ENCODE measurements at places on chromosomes 2 and 18.

- no peak for DNase-seq
Measured at GRCh38 chr2:219408631-219409030, 9.5 kb upstream of the DES start.

- DNase-seq, result no peak
Measured at GRCh38 chr2:184174493-184175104, 423.7 kb upstream of the ZNF804A start.

- DNase-seq, result no peak
Measured at GRCh38 chr18:61591253-61591652, 258.0 kb downstream of the CDH20 start.

DNA sequence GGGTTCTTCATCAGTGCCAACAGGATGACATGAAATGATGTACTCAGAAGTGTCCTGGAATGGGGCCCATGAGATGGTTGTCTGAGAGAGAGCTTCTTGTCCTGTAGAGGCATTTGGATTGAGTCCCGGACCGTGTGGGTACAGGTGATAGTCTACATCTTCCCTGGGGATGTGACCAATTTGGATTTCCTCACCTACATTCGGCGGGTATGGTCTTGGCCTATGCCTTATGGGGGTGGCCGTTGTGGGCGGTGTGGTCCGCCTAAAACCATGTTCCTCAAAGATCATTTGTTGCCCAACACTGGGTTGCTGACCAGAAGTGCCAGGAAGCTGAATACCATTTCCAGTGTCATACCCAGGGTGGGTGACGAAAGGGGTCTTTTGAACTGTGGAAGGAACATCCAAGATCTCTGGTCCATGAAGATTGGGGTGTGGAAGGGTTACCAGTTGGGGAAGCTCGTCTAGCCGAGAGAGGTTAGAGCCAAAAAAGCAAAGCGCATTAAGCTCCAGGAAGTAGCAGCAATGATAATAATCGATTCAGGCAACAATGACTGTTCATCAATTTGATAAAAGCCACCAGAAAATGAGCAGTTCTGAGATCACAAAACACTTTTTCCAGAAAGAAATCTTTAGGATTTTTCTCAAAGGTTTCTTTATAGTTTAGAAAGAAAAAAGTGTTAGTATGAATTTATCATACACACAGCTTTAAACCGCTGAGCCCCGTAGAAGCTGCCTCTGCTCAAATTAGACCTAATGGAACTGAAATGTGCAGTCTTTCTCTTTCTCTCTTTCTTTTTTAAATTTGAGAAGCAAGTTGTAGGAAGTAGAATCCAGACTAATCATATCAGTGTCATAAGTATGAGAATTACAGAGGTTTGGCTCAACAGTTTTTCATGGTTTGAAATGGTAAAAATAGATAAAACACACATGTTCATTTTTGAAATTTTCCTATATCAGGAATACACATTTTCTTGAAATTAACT lies 60.3 kb downstream of the ATIC start:
- DNase-seq, result no peak

DNA sequence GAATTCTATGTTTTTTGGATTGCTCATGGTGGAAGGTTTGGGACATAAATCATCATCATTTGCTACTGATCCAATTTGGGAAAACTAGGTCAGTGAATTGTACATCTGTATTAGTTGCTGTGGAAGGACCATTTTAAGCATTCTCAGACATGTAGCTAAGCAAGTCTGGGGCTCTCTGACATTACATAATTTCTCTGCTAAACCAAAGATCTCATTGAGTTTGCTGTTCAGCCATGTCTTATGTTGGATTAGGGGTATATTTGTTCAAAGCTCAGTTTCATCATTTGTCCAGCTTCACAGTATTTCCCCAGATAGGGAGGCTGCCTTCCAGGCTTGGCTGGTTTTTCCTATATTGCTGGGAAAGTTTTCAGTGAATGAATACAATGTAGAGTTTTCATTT lies 399.7 kb downstream of the MTX2 start:
- no peak for DNase-seq

- no peak for DNase-seq
Measured at GRCh38 chr2:100527440-100528015, 35.3 kb upstream of the PDCL3 start.

- no peak for DNase-seq
Measured at GRCh38 chr2:121558329-121558728, 27.6 kb downstream of the RNU4ATAC start.

DNA sequence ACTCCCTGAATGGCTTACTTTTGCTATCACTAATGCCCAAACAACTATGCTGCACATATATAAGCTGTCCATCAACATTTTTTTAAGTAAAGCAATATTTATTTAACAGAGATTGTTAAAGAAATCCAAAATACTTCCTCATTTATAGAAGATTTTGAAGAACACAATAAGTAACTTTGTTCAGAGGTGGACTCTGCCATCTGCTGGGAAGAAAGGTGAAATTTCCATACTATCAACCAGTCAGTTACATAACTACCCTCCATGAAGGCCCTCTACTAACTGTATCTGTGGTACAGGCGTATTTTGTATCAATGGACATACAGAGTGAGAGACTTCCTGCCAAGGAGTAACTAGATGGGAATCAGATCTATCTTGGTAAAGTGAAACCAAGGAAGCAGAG lies 106.0 kb downstream of the DTNB start:
- no peak for DNase-seq

DNA sequence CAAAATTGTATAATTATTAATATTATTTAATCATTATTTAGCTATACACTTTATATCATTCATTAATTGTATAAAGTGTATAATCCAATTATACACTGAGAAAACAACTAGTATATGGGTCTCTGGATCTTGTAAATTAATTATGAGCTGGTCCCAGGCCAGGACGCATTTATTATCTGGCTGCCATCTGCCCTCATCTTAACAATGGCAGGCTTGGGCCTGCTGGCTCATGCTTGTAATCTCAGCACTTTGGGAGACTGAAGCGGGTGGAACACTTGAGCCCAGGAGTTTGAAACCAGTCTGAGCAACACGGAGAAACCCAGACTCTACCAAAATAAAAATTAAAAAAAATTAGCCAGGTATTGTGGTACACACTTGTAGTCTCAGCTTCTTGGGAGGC lies 502.2 kb upstream of the NRXN1 start:
- DNase-seq, result no peak

DNA sequence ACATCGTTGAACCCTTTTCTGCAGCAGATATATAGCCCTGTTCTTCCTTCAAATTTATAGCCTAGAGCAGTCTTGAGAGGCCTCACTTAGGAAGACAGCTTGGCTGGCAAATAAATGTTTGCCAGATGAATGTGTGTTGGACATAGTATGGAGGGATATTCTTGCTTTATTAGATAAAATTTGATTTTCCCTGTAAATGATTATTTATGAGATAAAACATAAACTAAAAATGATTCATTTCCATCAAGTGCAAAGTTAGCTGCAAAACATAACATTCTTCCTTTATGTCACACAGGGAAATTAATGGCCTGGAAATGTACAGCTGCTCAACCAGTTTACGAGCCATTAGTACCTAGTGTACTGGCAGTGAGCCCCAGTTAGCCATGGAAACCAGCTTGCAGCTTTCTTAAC lies 82.5 kb downstream of the LIMS1 start:
- no peak for DNase-seq

- peak; percentile 23 for DNase-seq
Measured at GRCh38 chr18:25503567-25504081, 151.7 kb upstream of the ZNF521 start.

- DNase-seq, result no peak
Measured at GRCh38 chr2:14363976-14364375, 268.5 kb upstream of the LRATD1 start.

DNA sequence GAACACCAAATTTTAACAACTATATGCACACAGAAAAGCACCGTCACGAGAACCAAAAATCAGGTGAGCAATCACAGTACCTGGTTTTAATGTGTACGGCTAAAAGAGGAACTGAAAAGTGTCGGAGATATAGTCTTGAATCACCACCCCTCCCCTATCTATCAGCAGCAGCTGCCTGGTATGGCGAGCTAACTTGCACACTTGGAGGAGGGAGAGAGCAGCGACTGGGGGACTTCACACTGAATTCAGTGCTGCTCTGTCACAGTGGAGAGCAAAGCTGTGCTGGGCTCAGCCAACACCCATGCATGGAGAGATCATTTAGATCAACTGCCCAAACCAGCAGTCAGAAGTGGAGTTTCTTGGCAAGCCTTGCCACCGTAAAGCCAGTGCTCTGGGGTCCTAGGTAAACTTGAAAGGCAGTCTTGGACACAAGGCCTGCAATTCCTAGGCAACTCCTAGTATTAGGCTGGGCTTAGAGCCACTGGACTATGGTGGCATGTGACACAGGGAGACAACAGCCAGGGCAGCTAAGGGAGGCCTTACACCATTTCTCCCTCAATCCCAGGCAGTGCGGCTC lies 89.2 kb upstream of the CD226 start:
- DNase-seq, result no peak

- DNase-seq, result no peak
Measured at GRCh38 chr2:221752781-221753180, 180.7 kb upstream of the EPHA4 start.

GRCh38 chr2:16318474-16319195 lies 347.0 kb downstream of the CYRIA start:
- DNase-seq, result no peak

DNA sequence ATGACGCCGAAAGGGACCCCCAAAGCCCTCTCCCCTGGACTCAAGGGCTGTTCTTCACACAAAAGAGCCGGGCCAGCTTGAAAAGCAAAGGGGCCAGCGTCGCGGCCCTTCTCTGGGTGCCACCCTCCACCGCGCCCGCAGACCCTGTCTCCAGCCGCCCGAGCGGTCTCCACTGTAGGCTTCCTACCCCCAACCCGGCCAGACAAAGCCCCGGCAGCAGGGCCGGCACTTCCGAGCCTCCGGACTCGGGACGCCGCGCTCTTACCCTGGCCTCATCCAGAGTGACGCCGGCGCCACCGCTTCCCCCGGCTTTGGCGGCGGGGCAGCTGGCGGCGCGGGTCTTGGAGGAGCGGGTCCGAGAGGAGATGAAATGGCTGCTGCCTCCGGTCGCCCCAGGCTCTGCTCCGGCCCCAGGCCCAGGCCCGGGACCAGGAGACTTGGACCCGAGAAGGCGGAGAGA lies 603 bp downstream of the ATAD2B start:
- peak; percentile 70 for DNase-seq

- no peak for DNase-seq
Measured at GRCh38 chr2:189514104-189514503, 66.5 kb downstream of the SLC40A1 start.

- DNase-seq, result no peak
Measured at GRCh38 chr2:176160251-176160985, 3.3 kb downstream of the HOXD3 start.

GRCh38 chr2:29688429-29688828 lies 233.0 kb downstream of the ALK start:
- no peak for DNase-seq

- DNase-seq, result no peak
Measured at GRCh38 chr2:137950238-137950637, 14.0 kb upstream of the HNMT start.

DNA sequence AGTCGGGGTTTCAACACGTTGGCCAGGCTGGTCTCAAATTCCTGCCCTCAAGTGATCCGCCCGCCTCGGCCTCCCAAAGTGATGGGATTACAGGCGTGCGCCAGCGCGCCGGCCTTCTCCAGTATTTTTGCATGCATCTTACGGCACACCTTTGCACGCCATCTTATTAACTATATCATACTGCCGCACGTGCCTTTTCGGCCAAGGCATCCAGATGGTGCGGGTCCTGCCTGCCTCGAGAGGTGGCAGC lies 765 bp upstream of the ING5 start:
- no peak for DNase-seq

GRCh38 chr2:88626171-88627054 lies 851 bp downstream of the EIF2AK3 start:
- peak; percentile 31 for DNase-seq

- no peak for DNase-seq
Measured at GRCh38 chr2:211281430-211282073, 725.2 kb downstream of the CPS1 start.

DNA sequence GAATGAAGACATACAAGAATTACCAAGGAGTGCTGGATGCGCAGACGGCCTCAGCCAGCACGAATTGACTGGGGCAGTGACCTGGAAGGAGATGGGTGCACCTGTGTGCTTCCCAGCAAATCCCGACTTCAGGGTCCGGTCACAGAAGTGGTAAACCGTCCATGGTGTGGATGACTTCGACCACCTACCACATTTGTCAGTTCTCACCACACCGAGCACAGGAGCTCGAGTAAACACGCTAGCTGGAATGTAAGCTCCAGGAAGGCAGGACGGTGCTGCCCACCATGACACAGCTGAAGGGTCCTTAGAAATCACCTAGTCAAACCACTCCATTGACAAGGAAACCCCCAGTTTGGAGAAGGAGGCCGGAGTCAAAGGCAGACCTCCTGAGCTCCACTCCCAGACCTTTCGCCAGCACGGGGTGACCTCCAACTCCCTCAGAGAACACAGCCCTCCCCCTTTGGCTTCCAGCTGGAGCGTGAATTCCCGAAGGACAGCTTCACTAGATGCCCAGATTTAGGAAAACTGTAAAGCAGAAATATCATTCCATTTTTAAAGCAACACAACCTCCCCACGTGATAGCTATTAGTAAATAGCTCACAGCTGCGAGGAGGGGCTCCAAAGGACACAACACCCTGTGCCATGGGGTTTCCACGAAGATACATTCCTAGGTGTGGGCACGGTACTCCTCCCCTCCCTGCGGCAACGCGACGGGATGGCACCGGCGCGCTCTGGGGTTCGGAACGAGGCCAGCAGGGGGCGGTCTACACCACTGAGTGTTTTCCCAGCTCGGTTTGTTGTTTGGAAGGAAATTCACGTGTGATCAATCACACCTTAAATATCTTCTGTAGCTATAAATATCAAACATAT lies 34.1 kb upstream of the GNAL start:
- peak; percentile 9 for DNase-seq

DNA sequence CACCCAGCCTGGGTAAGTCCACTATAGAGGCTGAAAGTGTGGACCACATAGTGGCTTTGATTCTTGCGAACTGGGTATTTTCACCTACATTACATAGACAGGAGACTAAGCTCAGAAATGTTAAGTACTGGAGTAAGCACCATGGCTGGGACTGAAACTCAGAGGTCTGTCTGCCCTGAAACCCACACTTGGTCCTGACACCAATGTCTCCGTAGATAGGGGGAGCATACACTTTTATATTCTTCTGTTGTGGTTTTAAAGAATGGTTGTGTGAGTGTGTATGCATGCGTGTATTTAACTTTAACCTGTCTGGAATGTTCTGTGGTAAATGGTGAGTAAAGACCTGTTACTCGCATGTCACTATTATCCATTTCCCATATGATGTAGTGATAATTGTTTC lies 10.3 kb upstream of the NPPC start:
- DNase-seq, result no peak
